Fibroblast of skin of right biceps (primary cell): ENCODE measurements at places on chromosomes 6 and 20.

- peak; percentile 17 for DNase-seq
These were observed 1.5 kb upstream of the GNRH2 start for GRCh38 chr20:3041854-3042409.

DNA sequence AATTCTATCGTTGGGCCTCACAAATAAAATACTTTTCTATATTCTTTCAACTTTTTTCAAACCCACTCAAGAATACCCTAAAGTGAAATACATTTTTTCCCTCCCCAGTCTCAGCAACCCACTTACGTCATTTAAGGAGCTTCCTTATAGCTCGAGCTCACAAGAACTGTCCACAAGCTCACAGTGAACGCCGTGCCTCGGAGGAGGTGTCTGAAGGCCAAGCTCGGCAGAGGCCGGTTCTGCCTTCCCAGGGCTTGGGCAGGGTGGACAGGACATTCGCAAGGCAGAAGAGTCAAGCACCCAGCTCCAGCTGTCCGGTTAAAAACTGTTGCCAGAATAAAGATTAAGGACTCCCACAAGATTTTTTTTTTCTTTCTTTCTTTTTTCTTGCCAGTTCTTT is 802.3 kb downstream of the QKI start:
- DNase-seq, result no peak

DNA sequence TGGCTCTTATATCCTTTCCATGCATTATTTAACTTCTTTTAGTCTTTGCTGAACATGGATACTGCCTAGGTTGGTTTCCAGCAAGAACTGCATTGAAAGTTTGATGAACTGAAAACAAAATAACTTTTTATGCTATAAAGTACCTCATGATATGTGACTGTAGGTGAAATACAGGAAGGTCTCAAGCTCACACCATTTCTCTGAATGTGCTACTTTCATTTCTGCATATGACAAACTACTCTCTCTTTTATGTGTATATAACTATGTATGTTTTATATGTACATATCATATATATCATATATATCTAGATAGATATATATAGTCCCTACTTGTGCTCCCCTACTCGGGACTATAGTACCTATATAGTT is 65.9 kb downstream of the AIG1 start:
- DNase-seq, result no peak

GRCh38 chr6:28597217-28597835 is 71.6 kb downstream of the GPX5 start:
- DNase-seq, result peak; percentile 68

DNA sequence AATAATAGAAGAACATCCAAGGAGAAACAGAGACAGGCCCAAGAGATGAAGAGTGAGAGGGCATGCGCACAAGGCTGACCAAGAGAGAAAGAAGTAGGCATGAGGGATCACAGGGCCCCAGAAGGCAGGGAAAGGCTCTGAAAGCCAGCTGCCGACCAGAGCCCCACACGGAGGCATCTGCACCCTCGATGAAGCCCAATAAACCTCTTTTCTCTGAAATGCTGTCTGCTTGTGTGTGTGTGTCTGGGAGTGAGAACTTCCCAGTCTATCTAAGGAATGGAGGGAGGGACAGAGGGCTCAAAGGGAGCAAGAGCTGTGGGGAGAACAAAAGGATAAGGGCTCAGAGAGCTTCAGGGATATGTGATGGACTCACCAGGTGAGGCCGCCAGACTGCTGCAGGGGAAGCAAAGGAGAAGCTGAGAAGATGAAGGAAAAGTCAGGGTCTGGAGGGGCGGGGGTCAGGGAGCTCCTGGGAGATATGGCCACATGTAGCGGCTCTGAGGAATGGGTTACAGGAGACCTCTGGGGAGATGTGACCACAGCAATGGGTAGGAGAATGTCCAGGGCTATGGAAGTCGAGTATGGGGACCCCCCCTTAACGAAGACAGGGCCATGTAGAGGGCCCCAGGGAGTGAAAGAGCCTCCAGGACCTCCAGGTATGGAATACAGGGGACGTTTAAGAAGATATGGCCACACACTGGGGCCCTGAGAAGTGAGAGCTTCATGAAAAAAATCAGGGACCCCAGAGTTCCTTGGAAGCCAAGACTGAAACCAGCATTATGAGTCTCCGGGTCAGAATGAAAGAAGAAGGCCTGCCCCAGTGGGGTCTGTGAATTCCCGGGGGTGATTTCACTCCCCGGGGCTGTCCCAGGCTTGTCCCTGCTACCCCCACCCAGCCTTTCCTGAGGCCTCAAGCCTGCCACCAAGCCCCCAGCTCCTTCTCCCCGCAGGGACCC is 981 bp upstream of the TNF start:
- DNase-seq, result no peak

DNA sequence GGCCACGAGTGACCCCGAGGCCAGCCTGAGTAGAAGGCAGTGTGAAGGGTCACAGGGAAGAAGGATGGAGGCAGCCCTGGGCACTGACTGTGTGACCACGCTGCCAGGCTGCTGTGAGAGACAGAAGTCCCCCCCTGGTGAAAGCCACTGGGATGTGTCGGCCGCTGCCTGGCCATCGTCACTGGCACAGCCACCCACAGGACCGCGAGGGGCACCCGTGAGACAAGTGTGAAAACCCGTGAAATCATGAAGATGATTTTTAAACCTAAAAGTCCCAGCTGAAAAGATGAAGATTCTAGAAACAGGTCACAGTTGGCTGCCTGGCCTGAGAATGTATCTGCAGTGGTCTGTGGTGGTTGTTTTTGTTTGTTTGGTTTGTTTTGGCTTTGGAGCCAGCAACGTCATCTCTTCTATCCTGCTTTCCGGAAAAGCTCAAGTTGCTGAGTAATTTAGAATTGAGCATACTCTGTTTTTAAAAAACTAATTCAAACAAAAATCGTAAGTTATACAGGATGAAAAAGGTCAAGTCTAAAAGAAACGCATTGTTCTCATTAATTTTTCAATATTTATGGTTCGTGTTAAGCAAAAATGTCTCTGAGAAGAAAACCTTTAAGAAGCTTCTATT is 94.7 kb downstream of the HUS1B start:
- DNase-seq, result no peak

DNA sequence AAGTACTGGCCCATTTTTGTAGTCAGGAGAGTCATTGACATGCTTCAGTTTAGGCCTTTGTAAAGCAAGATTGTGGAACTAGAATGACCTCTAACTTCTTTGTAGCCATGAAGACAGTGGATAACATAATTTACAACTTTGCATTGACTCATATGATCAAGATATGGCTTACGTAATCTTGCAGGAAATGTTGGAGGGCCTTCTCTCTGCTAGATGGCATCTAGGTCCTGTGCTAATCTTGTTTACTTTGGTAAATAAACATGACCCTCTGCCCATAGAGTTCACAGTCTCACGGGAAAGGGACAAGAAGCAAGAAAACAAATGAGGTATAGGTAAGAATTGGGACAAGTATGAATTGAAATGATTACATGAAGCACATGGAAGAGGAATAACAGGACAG is 355.2 kb upstream of the ARID1B start:
- DNase-seq, result no peak

- DNase-seq, result no peak
These were observed 2.0 kb downstream of the ZNF318 start for GRCh38 chr6:43367245-43367984.

DNA sequence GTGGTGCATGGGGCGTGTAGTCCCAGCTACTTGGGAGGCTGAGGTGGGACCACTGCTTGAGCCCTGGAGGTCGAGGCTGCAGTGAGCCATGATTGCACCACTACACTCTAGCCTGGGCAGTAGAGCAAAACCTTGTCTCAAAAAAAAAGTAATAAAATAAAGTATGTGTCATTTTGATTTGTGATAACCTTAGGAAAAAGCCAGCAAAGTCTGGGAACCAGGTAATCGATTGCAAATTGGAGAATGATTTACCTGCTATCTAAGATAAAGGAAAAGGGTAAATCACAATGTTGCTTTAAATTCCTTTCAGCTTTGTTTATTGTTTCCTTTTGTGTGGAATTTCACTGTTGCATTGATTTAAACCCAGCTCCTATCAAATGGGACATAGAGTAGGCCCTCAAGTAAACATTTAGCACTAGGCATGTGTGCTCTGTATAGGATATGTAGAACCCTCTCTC is 59.0 kb downstream of the SGK1 start:
- no peak for DNase-seq

DNA sequence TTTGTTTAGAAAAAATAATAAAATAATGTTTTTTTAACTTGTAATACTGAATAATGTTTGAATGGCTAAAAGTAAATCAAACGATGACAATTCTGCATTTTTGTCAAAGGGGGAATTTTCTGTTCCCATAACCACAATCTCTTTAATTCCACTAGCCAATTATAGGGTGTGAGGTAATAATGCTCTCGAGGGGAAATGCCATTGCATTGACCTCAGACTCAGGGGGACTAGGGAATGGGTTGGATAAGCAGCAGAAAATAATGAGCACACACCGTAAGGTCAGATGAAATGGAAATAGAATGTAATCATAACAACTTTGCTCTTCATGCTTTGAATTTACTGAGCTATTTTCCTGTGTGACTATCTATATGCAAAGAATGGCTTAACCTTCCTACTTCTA is 584.7 kb downstream of the RFPL4B start:
- peak; percentile 92 for DNase-seq

- peak; percentile 97 for DNase-seq
These were observed 158.1 kb downstream of the DTNBP1 start for GRCh38 chr6:15504581-15505350.

- DNase-seq, result no peak
These were observed 43.4 kb downstream of the TRAM2 start for GRCh38 chr6:52533491-52533890.

DNA sequence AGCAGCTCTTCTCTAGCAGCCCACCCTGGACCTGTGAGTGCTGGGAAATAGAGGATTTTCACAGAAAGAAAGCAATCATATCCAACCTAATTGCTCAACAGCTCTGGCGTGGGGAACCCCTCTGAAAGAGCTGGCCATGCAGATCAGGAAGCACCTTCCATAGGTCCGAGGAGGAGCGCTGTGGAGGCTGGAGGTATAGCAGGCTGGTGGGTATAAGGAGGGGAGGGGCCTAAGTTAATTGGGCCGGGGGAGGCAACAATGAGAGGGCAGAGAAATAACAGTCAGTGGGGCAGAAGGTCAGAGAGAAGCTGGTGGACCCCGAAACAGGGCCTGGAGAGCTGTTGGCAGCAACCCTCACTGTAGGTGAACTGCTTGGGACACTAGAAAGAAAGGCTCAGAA is 40.8 kb downstream of the SNRNP48 start:
- DNase-seq, result no peak
